Choroid plexus epithelial cell (primary cell): ENCODE measurements at places on chromosomes 2 and 18.

DNA sequence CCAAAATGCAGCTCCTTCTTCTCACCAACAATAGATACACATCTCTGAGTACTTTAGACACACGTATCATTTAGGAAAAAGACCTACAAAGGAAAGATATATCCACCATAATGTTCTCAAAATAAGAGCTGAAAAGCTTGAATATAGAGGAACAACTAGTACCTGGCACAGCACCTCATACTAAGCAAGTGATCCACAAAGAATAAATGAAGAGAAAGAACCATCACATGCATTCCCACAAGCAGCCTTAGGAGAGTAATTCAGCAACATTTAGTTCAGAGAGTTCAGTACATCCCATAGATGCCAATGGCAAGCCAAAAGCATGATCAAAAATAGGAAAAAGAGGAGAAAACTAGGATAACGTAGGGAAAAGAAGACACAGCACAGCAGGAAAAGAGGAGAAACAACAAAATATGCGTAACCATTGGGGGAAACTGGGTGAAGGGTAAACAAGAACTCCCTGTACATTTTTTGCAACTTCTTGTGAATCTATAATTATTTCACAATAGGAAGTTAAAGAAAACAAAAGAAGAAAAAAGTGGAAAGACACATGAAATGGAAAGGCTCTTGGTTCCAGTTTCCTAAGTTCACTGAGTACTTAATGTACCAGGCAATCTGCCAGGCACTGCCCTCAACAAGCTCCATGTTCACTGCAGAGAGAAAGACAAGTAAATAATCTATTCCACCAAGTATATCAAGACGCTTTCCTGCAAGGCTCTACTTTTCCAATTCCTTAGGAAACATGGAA lies 22.3 kb downstream of the CLASP1 start:
- DNase-seq: peak; percentile 98

DNA sequence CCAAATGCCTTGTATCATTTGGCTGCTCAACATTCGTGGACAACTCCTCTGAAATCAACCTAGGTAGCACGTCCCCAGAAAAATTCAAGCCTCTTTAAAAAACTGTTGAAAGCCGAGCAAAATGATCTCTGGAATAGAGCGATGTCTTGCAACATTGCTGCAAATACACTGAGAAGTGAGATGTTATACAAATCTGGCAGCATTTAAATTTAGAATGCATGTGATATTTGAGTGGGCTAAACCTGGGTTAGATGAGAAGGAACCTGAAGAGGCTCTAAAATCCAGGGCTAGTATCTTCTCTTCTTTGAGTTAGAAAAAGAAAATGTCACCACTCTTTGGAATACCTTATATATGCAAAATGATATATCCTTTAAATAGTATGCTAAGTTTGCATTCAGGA lies 81.5 kb upstream of the ZBTB14 start:
- no peak for DNase-seq

GRCh38 chr2:196234672-196235071 lies 63.3 kb upstream of the STK17B start:
- peak; percentile 82 for DNase-seq

- no peak for DNase-seq
Measured at GRCh38 chr2:236856848-236857235, 228.8 kb upstream of the COPS8 start.

GRCh38 chr2:218405746-218406208 lies 6.1 kb downstream of the CTDSP1 start:
- no peak for DNase-seq

DNA sequence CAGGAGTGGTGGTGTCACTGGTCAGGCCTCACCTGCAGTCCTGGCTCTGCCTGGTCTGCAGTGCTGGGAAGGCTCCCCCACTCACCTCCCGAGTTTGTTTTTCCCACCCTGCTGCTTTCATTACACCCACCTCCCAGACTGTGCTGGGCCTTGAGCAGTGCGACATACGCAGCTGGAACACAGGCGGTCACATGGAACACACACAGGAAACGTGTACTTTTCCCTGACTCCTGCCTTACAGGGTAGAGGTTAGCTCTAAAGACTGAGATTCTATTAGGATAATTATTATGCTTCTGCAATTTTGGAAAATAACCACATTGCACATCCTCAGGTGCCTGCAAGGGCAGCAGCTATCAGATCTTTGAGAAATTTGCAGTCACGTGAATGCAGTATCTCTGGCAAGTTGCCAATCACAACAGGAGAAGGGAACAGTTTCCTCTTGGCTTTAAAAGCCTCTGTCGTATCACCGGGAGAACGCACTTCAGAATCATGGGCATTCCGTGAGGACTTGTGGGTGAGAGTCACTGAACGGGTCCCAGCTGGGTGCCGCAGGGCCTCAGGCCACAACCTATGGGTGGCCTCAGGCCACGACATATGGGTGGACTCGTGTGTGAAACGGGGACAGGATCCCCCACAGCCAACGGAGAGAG lies 136.5 kb downstream of the ZNF236 start:
- peak; percentile 61 for DNase-seq

DNA sequence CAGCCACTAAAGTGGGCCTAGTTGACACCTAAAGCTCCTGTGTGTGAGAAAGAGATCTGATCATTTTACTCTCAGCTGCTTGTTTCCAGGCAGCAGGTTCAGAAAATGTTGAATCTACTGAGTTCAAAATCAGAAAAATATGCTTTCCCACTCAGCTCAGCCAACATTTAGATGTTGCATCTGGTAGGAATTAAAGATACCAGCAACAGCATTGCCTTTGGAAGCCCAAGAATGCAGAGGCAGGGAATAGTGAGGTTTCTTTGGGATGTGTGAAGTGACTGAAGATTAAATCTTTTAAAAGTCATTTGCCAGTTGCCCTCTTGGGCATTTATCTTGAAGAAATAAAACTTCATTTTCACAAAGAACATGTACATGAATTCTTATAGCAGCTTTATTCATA lies 33.9 kb upstream of the DOCK10 start:
- no peak for DNase-seq
